ENCODE measurements at places on chromosomes 16 and 17. TPM values are rescaled to one million over a fixed set of nuclear protein-coding genes. Genes with fewer than 3 reads are reported as not detected.

Gene ADAMTS18
- 7.4 TPM for total RNA-seq

Gene ABCA9
- 0.26 TPM for total RNA-seq

Gene TMEM100
- total RNA-seq = 5.6 TPM

Gene NTN1
- 1.0 TPM for total RNA-seq

Gene MYO15A
- total RNA-seq = 0.26 TPM

Gene ZFP3
- total RNA-seq = 1.3 TPM

Gene AURKB
- 15.4 TPM for total RNA-seq

Gene PYY
- not detected for total RNA-seq

Gene ENPP7
- not detected for total RNA-seq

Gene DNAH3
- total RNA-seq = not detected

Gene ANKS4B
- total RNA-seq = not detected

Gene PDE6G
- 1.3 TPM for total RNA-seq

Gene CMTM1
- total RNA-seq = 2.1 TPM

Gene TBC1D28
- total RNA-seq = not detected

Gene EFNB3
- 0.13 TPM for total RNA-seq

Gene TBC1D3
- not detected for total RNA-seq

Gene FNDC8
- total RNA-seq = under 0.01 TPM

Measured in dermis microvascular lymphatic vessel endothelial cell (primary cell).